Naive thymus-derived CD4-positive, alpha-beta T cell (primary cell): ENCODE measurements at places on chromosomes 7 and 10. TPM values are rescaled to one million over a fixed set of nuclear protein-coding genes. Genes with fewer than 3 reads are reported as not detected.

Gene WASHC2A
- total RNA-seq: 50.0 and 51.2 TPM in 2 replicates

- no peak overlapping the region for H3K27ac ChIP-seq
- no peaks in the 10 kb centered on the region for H3K36me3 ChIP-seq
- no peaks in the 10 kb centered on the region for H3K27me3 ChIP-seq
Observed at GRCh38 chr7:16078076-16078952, 343.0 kb downstream of the CRPPA start.

- no peaks in the 10 kb centered on the region for H3K4me1 ChIP-seq
- H3K4me3 ChIP-seq: no peak within 1 kb of the TSS
- no peak within 1 kb of the TSS for H3K27ac ChIP-seq
Observed at GRCh38 chr7:88306590-88307048, at the start of gene STEAP4. TSS of gene STEAP4 (minus strand) at chr7:88306894. CDS start at chr7:88284269, 22,625 bp downstream.

DNA sequence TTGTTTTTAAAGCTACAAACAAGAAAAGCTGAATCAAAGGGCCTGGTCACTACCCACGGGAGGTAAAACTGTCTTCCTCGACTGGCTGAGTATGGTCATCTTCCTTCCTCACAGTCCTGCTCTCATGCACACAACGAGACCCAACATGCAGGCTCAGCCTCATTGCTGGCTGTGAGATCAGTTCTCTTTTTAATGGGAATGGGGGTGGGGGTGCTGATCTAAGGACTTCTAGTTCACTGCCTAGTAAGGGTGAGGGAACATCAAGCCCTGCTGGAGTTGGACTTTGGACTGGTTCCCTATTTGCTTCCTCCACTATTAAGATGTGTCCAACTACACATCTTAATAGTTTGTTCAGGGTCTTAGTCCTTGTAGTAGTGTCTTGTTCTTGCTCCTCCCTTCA lies 48.2 kb downstream of the ABCB4 start:
- H3K4me3 ChIP-seq: no peak overlapping the region
- DNase-seq: no peak
- H3K36me3 ChIP-seq: no peaks in the 10 kb centered on the region
- H3K27ac ChIP-seq: no peak overlapping the region
